ENCODE measurements at places on chromosomes 2 and 18.

DNA sequence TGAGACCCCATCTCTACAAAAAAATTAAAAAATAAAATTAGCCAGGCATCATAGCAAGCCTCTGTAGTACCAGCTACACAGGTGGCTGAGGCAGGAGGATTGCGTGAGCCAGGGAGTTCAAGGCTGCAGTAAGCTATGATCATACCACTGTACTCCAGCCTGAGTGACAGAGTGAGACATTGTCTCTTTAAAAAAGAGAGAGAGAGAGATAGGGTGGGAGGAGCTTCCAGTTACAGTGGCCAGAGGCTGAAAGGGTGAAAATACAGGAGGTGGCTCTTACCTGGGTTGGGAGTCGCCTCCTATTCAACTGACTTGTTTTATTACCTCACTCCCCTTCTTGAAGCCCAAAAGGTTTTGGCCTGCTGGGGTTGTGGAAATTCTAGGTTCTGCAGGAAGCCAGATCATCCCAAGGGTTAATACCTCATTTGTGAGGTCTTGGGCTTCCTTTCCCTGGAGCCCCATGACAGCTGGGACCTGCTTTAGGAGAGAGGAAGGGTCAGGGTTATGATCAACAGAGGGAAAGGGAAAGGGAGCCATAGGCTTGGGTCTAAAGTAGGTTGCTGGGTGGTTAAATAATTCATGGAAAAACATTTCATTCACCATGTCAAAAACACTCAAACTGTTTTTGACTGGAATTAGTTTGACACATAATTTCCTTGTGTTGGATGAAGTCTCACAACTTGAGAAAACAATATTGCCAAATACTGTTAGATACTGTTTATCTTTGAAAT, 17.4 kb downstream of the DYNC2LI1 start:
- DNase-seq = no peak

GRCh38 chr2:58543442-58543841, 302.3 kb upstream of the FANCL start:
- no peak for DNase-seq

- no peak for DNase-seq
These were observed 202.4 kb downstream of the EXOC6B start for GRCh38 chr2:72623481-72623880.

DNA sequence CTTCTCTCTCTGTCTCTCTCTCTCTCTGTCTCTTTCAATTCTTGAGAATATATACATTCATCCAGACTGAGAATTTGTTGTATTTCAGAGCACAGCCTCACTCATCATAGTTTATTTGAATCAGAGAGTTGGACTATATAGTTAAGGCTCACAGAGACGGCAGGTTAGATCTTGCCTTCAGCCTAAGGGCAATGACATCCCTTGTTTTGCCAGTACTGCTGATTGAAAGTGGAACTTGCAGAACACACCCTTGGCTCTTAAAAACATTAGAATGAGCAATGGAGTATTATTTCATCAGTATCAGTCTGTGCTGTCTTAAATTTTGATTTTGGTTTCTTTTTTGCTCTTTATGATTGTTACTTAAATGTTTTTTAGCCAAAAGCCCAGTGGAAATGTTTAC, 62.0 kb upstream of the DSG1 start:
- peak; percentile 19 for DNase-seq

GRCh38 chr2:26459991-26460612, 17.8 kb downstream of the OTOF start:
- no peak for DNase-seq

DNA sequence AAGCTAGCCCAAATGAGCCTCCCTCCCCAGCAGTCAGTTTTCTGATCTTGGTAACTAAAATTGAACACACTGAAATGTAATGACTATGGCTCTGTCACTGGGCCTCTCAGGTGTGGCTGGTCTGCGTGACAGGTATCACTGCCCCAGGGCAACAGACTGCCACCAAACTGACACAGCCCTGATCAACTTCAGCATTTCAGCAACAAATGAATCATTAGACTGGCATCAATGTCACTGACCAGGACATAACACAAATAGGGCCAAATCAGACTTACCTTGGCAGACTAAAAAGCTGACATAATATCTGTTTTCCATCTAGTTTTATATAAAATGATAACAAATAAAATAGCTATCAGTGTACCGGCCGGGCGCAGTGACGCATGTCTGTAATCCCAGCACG, 290.8 kb upstream of the CHAC2 start:
- no peak for DNase-seq

GRCh38 chr2:39549718-39550464, 112.8 kb upstream of the MAP4K3 start:
- no peak for DNase-seq

- DNase-seq = peak; percentile 95
These were observed 569 bp downstream of the BABAM2 start for GRCh38 chr2:27890924-27891672.

- DNase-seq = no peak
These were observed 33.9 kb downstream of the WIPF1 start for GRCh38 chr2:174563530-174564282.

DNA sequence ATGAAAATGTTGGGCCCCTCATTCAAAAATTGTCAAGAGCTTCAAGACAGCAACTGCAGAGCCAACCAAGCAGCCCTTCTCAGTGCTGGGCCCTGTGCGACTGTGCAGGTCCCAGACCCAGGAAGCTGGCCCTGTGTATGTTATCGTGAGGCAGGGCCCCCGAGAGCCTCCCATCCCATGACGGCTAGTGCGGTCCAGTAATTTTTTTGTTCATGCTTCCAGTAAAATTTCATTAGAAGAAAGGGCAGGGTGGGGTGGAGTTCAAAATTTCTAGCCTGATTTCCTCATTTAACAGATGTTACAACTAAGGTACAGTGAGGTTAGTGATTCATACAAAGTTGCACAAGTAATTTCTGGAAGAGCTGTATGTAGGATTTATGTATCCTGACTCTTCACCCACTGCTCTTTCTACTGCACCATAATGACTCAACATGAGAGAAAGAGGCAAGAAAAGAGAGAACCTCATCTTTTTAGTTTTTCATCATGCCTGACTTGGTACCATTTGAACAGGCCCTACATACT, 105.5 kb downstream of the ZEB2 start:
- DNase-seq = peak; percentile 95

DNA sequence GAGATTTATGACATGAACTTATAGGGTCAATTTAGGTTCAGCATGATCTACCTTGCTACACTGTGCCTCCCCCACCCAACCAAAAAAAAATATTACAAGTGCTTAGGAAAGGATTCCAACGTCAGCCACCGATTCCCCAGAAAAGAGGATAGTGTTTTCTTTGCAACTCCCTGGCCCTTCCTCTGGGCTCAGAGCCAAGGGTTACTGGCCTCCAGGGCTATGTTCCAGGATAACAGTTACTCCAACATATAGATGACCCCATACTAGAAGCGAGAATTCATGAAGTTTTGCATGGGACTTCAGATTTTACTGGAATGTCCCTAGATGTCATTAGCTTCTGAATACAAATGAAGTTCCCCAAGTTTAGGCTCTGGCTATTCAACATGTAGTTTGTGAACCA, 172.1 kb downstream of the UPP2 start:
- DNase-seq = no peak

DNA sequence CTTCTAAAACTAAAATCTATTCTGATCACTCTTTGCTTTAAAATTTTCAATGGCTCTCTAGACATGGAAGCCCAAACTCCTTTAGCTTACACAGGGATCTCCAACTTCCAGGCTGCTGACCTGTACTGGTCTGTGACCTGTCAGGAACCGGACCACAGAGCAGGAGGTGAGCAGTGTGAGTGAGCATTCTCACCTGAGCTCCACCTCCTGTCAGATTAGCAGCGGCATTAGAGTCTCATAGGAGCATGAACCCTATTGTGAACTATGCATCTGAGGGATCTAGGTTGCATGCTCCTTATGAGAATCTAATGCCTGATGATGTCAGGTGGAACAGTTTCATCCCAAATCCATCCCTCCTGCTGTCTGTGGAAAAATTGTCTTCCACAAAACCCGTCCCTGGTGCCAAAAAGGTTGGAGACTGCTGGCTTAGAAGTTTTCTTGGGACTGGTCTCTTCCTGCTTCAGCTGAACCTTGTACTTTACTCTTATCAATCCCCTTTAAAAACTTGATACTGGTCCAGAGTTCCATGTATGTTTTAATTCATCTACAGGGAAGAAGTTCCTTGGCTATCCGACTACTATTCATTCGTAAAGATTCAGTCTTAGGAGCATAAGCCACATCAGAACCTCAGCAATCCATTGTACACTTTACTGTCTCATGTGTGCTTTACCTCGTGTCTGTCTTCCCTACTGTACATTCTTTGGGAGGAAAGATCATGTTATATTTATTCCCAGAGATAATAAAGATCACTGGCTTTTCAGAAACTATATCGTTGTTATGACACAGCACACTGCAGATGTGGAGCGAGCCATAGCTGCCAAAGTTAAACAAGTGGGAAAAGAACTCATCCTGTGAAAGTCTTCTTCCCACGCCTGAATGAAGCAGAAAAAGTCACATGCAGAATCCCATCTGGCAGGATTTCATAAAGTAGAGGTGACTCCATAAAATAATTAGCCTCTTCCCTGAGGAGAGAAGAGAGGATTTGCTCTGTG, 183.8 kb downstream of the LRATD1 start:
- no peak for DNase-seq

DNA sequence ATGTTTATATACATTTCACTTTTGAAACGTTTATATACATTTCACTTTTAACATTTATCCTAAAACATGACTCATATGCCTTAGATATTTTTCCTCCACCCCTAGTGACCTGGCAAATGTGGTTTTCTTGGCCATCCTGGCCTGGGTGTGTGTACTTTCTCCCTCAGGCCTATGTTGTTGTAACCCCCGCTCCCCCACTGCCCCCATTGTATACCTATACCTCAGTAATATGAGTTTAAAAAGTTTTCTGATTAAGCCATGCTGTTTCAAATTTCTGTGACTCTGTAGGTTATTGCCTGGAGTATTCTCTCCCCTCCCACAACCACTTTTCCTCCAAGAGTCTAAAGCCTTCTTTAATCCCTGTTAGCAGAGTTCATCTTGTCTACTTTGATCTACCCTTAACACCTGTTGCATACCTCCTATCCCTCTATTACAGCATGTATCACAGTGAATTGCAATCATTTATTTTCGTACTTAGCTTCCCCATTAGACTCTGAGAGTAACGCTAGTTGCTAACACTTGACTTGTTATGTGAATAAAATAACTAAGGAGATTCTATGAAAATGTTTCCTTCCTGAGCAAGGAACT, 67.9 kb downstream of the LCLAT1 start:
- no peak for DNase-seq

GRCh38 chr2:150391779-150392178, 95.7 kb downstream of the RND3 start:
- no peak for DNase-seq

GRCh38 chr2:230912046-230912445, 13.0 kb downstream of the GPR55 start:
- no peak for DNase-seq

DNA sequence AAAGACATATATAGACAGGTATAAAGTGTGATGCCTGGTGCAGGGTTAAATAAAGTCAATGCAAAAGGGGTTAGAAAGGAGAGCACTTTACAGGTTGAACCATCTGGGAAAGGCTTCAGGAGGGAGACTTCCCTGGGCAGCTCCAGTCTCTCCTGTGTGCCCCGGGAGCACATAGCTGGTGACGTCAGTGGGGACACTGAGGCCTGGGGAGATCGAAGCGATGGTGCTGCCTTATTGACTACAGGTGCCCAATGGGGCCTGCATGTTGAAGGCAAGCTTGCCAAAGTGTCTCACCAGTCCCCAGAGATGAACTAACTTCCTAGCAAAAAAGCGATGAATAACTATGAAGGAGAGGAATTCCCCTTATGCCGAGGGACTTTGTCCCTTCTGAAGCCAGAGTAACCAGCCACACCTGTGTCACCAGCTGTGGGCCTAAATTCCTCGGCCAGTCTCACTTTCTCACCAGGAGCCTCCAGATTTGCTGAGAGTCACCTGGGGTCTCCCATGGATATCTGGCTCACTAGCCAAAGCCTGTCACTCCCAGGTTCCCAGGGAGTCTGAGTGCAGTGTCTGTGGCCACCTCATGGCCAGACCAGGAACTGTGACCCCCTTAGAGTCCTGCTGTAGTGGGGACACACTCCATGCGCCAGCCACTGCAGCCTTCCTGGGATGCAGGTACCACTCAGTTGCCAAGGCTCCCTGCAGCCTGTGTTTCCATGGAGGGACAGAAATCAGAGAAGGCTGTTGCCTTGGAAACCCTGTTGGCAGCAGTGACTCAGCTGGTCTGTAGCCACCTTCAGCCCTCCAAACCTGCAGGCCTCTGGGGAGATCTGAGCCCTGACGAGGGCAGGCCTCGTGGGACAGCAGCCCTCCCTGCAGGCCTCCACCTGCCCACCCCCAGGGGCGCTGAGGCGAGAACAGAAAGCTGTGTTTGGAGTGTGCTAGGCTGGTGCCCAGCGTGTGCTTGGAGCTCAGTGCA, 128.7 kb downstream of the CTIF start:
- no peak for DNase-seq

DNA sequence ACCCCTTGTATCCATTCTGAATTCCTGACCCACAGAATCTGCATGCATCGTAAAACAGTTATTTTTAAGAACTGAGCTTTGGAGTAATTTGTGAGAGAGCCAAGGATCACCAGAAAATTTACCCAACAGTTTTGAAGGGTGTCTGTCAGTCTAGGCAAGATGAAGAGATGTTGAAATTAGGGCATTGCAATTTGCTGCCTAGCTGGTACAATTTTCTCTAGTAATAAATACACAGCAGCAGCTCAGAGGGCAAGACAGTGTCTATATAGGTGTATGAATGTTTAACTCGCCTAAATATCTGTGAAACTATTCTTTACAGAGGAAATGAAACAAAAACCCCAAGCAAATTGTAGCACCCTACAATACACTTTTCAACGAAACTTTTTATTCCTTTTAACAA, 377.8 kb upstream of the POU3F3 start:
- no peak for DNase-seq

GRCh38 chr2:31204783-31205182, 12.5 kb downstream of the CAPN14 start:
- no peak for DNase-seq

GRCh38 chr2:63374341-63374740, 213.9 kb downstream of the WDPCP start:
- no peak for DNase-seq

DNA sequence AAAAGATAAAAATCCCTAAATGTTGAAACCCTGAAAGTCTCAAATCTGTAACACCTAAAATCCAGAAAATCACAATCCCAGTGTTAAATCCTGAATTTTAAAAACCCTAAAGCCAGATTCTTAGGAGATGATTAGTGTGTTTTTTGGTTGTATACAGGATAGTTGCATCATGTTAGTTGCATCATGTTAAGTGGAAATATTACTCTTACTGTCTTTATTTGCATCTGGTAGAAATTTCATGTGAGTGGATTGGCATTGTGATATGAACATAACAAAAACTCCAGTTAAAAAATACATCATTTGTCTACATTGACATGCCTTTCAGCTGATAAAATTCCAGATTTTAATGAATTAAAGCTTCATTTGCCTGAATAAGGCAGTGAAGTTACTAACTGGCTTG, 683.1 kb upstream of the ACVR2A start:
- no peak for DNase-seq

Measured in suppressor macrophage treated with lipopolysaccharide for 4 hours (primary cell).